ENCODE measurements at places on chromosomes 6 and 20.

GRCh38 chr20:33554914-33555420, 65.1 kb downstream of the CBFA2T2 start:
- peak; percentile 1 for DNase-seq

DNA sequence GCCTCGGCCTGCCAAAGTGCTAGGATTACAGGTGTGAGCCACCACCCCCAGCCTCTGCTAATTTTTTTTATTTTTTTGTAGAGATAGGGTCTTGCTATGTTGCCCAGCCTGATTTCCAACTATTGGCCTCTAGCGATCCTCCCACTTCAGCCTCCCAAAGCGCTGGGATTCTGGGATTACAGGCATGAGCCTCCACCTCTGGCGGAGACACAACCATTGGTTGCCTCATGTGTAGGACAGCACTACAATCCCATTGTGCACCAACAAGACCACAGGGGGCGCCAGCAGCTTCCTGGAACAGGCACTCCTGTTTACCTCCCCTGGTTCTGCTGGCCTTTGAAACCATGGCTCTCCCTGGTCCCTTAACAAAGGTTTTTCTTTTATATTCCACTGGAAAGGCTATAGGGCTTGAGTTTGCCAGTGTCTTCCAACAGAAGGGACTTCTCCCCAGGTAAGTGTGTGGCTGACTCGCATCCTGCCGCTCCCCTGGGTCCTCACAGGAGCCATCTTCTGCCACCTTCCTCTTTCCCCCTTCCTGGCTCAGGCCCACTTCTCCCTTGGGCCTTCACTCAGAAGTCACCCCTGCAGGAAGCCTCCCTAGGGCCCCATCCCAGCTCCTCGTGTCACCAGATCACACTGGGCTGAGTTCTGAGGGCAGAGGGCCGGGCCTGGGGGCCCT, 39.2 kb upstream of the TLDC2 start:
- no peak for DNase-seq

- no peak for DNase-seq
Observed at GRCh38 chr6:36697481-36697903, at the start of gene RAB44. TSS of gene RAB44 (plus strand) at chr6:36697826. CDS start at chr6:36704236, 6,410 bp downstream.

DNA sequence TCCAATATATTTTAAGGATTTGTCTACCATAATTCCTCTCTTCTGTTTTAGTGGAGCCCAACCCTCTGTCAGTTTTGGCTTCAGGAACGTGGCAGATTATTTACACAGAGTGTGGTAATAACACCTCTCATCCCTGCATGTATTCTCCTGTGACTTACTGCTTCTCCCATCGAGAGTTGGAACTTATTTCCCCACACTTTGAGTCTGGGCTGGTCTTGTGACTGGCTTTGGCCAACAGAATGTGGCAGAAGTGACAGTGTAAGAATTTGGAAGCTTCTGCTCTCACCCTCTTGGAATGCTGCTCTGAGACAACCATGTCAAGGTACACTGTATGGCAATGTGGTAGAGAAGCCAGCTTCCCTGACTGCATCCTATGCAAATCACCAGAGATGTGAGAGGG, 407.7 kb downstream of the EPM2A start:
- DNase-seq: no peak

- DNase-seq: no peak
Observed at GRCh38 chr6:33654831-33655554, 33.9 kb downstream of the ITPR3 start.

DNA sequence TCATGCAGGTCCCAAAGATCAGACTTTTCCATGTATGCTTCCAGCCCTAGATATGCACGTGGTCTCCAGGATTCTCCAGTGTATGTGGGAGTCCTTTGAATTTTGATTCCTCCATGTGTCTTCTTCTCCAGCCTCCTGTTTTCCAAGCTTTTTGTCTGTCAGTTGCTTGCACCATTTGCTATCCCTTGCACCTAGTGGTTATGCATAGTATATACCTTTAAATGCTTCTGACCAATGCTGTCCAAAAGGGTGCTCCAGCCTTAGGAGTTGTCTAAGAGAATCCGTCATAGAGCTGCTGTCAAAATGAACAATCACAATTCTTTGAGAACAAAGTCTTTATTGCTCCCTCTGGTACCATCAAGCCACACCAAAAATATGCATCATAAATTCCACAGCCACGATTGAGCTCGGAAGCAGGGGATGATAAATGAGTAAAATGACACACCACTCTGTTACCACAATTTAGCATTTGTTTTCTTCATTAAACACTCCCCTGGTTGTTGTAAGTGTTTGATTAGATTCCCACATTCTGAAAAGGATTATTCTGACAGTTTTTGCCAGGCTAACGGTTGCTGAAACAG, 706.2 kb upstream of the GJE1 start:
- no peak for DNase-seq

DNA sequence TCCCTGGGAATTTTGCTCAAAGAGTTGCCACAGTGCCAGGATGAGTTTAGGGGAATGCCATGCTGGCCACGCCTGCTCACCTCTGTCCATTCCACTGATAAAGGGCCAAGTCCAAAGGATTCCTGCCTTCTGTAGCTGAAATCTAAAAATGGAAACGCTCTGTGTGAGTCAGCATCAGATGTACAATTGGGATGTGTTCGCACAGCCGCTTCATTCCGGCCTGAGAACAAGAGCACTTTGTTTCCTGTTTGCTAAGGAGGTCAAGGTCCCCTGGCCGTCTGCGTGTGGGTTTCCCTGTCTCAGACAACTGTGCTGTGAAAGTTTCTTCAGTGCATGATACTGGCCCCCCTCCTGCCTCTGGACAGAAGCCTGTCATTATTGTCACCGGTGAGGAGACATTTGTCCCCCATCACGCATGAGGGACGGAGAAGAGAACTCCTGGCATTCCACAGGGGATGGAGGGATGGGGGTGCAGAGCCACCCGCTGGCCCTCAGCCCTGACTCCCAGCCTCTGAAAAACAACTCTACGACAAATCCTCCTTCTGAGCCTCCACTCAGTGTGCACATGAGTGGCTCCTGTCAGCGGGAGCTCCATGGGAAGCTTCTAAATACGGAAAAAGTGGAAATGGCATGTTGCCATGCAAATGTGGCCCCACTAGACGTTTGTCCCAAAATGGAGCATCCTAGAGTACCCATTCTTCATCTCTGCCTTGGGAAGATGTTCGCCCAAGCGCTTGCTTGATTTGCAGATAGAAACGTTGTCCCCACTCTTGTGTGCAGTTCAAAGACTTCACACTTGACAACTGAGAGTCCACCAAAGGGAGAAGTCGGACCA, 143.5 kb upstream of the AFDN start:
- no peak for DNase-seq

GRCh38 chr6:126185774-126186173, 154.1 kb upstream of the CENPW start:
- no peak for DNase-seq

DNA sequence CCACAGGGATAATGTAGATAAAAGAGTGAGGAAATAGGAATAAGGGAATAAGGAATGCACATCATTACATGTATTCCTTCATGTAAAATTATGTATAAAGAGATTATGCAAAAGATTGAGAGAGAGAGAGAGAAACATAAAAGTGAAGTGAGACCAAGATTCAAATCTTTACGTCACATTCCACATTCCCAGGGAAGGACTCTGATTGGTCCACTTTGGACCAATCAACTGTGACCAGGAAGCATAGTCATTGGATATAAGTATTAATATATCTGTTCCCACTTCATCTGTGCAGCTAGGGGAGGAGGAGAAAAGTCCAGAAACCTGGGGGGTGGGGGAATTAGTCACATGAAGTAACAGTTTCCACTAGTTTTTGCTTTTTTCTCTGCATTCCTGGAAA, 66.4 kb downstream of the SLC2A10 start:
- no peak for DNase-seq

GRCh38 chr20:58684291-58684690, 8.3 kb upstream of the NPEPL1 start:
- no peak for DNase-seq

GRCh38 chr6:3540253-3540820, 83.5 kb upstream of the SLC22A23 start:
- DNase-seq: no peak

DNA sequence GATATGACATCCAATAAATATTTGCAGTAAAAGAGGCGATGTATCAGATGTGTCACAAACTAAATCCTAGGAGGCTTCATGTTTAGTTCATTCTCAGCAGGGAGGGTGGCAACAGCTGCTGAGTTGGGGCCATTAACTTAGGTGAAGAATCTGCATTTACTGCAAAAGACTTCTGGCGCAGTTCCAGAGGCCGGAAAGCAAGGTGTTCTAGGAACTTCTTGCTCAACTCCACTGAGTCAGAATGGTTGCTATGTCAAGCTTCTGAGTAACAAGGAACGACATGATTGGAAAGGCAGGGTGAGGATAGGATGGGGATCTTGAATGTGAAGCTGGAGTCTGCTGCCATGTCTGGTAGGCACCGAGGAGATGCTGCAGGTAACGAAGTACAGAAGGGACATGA, 11.7 kb downstream of the ADNP start:
- DNase-seq: no peak

GRCh38 chr6:126148853-126149252, 162.5 kb downstream of the TRMT11 start:
- no peak for DNase-seq

- DNase-seq: no peak
Observed at GRCh38 chr6:3569816-3570215, 113.0 kb upstream of the SLC22A23 start.

DNA sequence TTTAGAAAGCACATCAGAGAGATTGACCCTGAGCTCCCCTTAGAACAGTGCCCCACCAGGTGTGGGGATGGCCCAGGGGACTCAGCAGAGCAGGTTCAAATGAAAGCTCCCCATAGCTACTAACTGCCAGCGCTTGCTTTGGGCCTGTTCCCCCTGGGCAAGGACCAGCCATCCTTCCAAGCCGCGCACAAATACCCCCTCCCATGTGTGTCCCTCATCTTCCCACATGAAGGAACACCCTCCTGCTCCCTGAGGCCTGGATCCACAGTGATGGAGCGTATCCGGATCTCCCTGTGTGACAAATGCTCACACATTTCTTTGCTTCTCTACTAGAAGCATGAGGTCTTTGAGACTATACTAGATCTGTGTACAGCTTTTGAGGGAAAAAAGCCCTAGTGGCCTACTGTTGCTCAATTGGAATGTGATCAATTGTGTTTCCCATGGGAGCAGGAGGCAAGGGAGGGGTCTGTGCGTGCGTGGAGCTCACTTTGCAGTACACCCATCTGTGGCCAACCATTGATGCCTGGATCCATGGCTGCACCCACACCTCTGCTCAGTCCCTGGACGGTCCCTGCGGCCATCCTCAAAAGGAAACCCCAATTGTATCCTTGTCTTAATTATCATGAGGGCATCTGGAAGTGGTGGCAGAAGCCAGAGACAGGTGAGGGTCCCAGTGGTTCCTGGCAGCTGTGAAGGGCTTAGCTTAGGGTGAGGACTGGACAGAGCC, 1.4 kb upstream of the RAET1G start:
- DNase-seq: no peak

GRCh38 chr6:138909975-138910374, 78.1 kb downstream of the REPS1 start:
- no peak for DNase-seq

- no peak for DNase-seq
Observed at GRCh38 chr20:14777591-14777990, 440.2 kb upstream of the FLRT3 start.

DNA sequence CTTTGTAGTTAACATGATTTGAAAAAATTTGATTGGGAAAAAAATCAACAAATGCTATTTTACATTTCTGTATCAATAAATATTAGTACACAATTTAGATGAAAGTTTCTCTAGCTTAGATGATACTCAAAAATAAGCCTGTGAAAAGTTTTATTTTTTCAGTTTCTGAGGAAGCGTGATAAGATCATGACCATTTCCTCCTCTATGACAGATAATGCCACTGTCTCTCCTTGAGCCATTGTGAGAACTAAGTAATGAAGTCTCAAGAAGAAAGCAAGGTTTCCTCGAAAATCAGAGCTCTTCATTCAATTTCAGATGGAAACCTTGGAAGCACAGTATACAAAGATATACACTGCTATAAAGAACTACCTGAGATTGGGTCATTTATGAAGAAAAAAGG, 395.0 kb downstream of the HDGFL1 start:
- no peak for DNase-seq

DNA sequence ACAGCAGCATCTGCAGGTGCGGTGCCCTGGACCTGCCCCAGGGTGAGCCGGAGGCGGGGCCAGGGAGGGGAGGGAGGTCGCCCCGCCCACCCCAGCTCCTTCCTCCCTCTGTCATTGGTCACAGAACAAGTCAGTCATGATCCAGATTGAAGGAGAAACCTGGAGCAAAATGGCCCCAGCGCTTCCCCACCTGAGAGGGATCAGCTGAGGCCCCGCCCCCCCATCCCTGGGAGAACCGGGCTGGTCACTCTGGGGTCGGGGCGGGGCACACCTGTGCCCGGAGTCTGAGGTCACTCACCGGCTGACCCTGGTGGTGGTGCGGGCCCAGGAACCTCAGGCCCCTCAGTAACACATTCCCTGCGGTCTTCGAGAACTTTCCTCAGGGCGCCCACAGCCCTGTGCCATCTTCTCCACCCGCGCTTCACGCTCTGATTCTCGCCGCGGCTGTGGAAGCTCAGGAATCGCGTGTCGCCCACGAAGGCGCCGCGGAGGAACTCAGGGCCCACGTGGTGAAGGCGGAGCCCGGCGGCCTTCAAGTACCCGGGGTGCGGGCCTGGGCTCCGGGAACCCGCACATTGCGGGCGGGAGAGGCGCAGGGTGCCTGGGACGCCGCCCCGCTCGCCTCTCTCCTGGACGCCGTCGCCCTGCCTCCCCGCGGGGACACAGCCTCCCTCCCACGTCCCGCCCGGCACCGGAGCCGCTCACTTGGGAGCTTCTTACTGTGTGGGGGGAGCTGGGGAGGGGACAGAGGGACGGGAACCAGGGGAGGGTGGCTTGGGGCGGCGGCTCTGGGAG, 36.4 kb upstream of the HLA-C start:
- DNase-seq: peak; percentile 57

DNA sequence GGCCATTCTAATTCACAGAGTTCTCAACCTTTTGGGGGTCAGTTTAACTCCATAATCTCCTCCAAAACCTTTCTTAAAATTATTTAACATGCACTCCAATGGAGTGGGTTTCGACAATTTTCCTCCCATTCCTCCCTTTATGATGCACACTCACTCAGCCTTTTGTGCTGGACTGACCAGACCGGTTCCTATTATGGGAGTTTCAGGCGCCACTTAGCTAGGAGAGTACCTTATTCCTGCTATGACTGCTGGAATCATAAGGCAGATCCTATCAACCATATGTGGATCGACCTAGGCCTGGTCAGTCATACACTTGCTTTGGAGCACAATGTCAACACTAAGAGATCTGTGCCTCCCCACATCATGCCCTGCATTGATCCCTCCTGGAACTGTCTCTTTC, 63.9 kb upstream of the MOCS1 start:
- DNase-seq: no peak

DNA sequence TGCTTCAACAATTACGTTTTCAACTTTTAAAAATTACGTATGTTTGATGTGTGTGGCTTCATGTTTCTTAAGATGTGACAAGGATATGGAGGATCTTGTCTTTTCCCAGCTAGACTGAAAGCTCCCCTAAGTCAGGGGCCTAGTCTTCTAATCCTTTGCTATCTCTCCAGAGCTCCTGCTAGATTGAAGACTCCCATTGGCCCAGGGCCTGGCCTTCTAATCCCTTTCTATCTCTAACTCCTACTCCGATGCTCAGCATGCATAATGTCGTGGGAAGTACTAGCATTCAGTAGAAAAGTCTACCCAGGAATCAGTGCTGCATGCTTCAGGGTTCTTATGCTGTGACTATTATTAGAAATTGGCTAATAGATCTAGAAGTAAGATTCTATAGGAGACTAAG, 144.8 kb upstream of the SUPT3H start:
- DNase-seq: no peak
